Stimulated activated CD4-positive, alpha-beta T cell treated with anti-CD3 and anti-CD28 coated beads, Interleukin-2, amount 100 ng/mL, for 48 hours (primary cell): ENCODE measurements at places on chromosomes 6 and 20.

- DNase-seq: no peak
These were observed 54.3 kb upstream of the TASP1 start for GRCh38 chr20:13692802-13693736.

GRCh38 chr20:31830406-31830981 lies 11.3 kb downstream of the MYLK2 start:
- DNase-seq: no peak

GRCh38 chr6:150721418-150722266 lies 122.0 kb downstream of the PLEKHG1 start:
- DNase-seq: no peak

- DNase-seq: no peak
These were observed 229.2 kb upstream of the ZFP64 start for GRCh38 chr20:52420805-52421204.

DNA sequence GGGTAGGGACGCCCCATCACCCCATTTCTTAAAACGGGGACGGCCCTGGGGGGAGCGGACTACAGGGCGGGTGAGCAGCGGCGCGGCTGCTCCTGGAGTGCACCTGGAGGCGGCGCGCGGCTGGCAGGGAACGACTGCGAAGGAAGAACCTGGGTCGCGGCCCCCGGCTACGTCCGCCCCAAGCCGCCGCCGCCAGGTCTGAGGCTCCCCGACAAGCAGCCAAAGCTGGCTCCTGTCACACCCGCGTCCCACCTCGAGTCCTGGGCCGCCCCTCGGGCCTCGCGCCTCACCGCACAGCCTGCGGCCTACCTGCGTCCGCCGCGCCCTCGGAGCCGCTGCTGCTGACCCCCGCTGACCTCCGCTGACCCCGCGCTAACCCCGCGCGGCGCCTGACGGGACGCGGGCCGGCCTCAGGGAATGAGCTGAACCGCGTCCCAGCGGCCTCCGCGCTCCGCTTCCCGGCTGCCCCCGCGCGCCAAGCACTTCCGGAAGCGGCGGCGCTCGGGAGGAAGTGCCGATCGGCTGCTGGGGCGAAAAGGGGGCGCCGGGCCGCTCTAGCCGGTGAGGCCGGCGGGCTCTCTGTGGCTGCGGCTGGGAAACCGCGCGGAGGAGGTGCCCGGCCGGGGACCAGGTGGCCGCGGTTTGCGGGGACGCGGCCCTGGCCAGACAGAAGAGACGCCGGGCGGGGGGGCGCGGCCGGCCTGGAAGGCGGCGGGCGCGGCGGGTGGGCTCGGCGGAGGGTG lies at the start of the genes ARFRP1 and ZGPAT:
ARFRP1 (minus strand) TSS at position 419 of the 743 bp plus-strand sequence. CDS start 885 bp downstream, outside the sequence.
ZGPAT (plus strand) TSS at position 482 of the 743 bp plus-strand sequence. CDS start 542 bp downstream, outside the sequence.
- peak; percentile 80 for DNase-seq

- DNase-seq: no peak
These were observed 169.8 kb upstream of the PROKR2 start for GRCh38 chr20:5486377-5487054.

GRCh38 chr6:145483191-145483996 lies 251.9 kb downstream of the EPM2A start:
- DNase-seq: no peak

- no peak for DNase-seq
These were observed 235.8 kb downstream of the ALDH8A1 start for GRCh38 chr6:134714113-134714512.

GRCh38 chr20:57663241-57663640 lies 43.0 kb upstream of the ZBP1 start:
- DNase-seq: no peak

DNA sequence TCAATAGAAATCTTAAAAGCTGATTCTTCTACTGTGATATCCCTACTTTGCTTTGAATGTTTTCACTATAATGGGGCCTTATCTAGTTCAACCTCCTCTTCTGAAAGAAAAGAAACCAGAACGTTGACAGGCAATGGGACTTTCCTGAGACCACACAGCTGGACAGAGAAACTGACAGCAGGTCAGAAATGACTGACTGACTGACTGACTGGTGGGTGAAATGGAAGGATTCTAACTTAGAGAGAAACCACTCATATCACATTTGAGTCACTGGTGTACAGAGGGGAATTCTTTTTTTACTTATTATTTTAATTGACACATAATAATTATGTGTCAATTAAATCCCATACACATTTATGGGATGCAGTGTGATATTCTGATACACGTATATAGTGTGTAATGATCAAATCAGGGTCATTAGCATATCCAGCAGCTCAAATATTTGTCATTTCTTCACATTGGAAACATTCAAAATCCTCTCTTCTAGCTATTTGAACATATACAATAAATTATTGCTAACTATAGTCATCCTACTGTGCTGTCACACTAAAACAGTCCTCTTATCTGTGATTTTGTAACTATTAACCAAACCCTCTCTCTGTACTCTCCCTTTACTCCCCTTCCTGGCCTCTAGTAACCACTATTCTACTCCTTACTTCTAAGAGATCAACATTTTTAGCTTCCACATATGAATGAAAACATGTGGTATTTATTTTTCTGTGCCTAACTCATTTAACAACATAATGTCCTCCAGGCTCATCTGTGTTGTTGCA lies 64.8 kb upstream of the NRSN1 start:
- DNase-seq: no peak

DNA sequence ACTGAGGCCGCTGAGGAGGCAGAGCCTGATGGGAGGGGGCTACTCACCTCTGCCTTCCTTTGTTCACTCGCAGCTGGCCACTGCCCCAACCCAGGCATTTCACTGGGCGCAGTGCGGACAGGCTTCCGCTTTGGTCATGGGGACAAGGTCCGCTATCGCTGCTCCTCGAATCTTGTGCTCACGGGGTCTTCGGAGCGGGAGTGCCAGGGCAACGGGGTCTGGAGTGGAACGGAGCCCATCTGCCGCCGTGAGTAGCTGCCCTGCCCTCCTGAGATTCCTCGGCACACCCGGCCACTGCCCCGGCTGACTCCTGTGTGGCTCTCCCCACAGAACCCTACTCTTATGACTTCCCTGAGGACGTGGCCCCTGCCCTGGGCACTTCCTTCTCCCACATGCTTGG lies 6.0 kb downstream of the C2 start:
- DNase-seq: no peak

- no peak for DNase-seq
These were observed 42.8 kb downstream of the CDC5L start for GRCh38 chr6:44430326-44430725.

GRCh38 chr6:11430036-11430435 lies 107.5 kb upstream of the TMEM170B start:
- DNase-seq: no peak

DNA sequence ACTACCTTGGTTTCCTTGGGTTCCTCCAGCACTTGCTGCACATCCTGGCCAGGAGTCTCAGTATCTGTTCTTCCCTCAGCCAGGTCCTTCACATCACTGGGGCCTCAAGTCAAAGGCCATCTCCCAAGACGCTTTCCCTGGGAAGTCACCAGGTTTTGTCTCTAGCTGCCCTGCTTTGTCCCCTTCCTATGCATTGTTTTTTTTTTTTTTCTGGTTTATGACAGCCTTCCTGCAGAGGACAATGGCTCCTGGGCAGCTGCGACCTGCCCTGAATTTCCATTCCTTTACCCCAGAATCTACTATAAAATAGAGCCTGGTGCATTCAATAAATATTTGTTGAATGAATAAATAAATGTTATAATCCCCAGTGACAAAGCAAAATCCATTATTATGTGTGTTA lies 687.3 kb downstream of the QKI start:
- no peak for DNase-seq

DNA sequence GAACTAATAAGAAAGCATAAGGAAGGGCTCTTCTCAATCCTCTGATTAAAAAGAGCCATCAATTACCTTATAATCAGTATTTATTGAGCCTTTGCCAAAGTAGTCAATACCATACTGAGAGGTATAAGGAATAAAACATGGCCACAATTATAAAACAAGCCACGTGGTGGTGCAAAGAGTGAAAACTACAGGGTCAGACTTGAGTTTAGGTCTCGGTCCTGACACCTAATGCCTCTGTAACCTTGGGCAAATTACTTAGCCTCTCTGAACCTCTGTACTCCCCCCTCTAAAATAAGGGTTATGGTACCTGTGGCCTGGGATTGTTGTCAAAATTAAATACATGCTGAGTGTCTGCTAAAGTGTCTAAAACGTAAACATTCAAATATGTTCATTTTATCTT lies 11.8 kb downstream of the TRIM10 start:
- no peak for DNase-seq

- peak; percentile 47 for DNase-seq
These were observed 64.7 kb downstream of the KCNS1 start for GRCh38 chr20:45036044-45036755.

- no peak for DNase-seq
These were observed 18.4 kb downstream of the SLC22A23 start for GRCh38 chr6:3438190-3439167.

DNA sequence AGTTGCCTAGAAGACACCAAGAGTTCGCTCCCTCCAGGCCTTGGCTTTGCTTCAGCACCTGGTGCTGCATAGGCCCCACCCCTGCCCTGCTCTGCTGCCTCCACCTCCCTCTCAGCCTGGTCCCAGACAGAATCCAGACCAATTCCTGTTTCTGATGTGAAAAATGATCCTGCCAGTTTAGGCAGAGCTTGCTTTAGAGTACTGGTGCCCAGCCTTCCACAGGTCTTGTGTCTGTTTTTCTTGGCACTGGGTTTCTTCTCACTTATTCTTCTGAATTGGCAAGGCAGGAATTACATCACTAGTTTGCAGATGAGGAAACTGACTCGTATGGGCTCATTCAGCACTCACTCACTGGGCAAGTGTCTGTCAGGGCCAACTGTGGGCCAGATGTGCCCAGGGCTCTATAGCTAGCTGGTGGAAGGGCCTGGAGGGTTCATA lies 53.0 kb downstream of the HLA-A start:
- DNase-seq: no peak
